Mesenteric fat pad (tissue), 1 donor: ENCODE measurements at places on chromosomes 13 and 19. TPM values are rescaled to one million over a fixed set of nuclear protein-coding genes. Genes with fewer than 3 reads are reported as not detected.

DNA sequence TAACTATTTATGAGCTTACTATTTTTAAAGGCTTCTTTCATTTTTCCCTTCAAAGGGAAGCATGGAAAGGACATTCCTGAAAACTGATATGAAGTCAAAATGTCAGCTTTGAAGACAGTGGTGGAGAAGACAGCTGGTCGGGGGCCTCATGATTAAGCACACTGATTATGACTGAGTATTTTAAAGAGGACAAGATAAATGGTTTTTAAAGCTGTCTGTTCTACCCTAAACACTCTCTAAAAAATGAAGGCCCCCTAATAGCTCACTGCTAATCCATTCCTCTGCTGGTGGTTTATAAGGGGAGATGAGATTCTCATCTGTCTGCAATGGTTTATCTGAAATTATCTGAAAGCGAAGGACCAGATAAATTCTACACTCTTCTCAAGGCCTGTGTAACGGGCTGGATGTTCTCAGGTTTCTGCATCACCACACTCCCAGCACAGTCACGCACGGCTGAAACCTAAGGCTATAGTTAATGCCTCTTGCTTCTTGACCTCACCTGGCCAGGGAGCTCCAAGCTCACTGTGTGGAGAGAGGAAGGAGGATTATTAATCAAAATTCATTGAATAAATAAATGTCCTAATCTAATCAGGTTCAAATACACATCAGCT is 86.9 kb upstream of the DOCK9 start:
- DNase-seq = no peak

- DNase-seq = no peak
Measured at GRCh38 chr13:73820688-73821087, 313.5 kb downstream of the KLF12 start.

- no peak for DNase-seq
Measured at GRCh38 chr19:6970021-6970420, 51.2 kb downstream of the MBD3L2B start.

- no peak for DNase-seq
Measured at GRCh38 chr19:31135841-31136240, 213.4 kb downstream of the TSHZ3 start.

GRCh38 chr19:16457195-16457953 is 14.4 kb downstream of the EPS15L1 start:
- no peak for DNase-seq

GRCh38 chr13:51771418-51772104 is 32.4 kb downstream of the DHRS12 start:
- DNase-seq = no peak

- DNase-seq = no peak
Measured at GRCh38 chr19:38545596-38545995, 72.2 kb downstream of the MAP4K1 start.

- DNase-seq = no peak
Measured at GRCh38 chr19:18300930-18301717, 19.7 kb upstream of the JUND start.

ILF3 gene
- total RNA-seq = 212 TPM

NLRP5 gene
- not detected for total RNA-seq

CCDC70 gene
- not detected for total RNA-seq

ZBTB45 gene
- total RNA-seq = 11.8 TPM
